ENCODE measurements at places on chromosomes 6 and 20.

DNA sequence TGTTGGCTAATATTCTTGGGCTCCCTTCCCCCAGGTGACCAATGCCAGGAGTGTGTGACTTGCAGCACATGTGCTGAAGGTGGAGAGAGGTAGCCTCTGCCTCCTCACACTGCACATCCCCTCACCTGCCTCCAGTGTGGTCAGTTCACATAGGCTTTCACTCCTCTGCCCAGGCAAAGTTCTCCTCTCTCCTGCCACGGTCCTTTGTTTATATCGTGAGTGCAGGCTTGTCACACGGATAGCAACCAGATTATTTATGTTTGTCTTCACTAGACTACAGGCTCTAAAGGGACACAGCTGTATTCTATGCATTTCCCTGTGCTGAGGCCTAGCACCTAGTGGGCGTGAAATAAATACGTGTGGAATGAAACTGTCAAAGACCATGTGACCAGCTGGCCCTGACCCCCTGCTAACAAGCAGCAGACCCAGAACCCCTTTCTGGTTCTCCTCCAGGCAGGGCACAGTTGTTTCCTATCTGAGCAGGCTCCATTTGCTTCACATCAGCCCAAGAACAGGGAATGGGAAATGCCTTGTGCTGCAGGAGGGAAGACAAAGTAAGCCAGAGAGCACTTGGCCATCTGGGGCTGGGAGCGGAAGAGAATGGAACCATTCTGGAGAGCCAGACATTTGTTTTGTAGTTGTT, 42.3 kb downstream of the UNC5CL start:
- peak; percentile 95 for ATAC-seq

DNA sequence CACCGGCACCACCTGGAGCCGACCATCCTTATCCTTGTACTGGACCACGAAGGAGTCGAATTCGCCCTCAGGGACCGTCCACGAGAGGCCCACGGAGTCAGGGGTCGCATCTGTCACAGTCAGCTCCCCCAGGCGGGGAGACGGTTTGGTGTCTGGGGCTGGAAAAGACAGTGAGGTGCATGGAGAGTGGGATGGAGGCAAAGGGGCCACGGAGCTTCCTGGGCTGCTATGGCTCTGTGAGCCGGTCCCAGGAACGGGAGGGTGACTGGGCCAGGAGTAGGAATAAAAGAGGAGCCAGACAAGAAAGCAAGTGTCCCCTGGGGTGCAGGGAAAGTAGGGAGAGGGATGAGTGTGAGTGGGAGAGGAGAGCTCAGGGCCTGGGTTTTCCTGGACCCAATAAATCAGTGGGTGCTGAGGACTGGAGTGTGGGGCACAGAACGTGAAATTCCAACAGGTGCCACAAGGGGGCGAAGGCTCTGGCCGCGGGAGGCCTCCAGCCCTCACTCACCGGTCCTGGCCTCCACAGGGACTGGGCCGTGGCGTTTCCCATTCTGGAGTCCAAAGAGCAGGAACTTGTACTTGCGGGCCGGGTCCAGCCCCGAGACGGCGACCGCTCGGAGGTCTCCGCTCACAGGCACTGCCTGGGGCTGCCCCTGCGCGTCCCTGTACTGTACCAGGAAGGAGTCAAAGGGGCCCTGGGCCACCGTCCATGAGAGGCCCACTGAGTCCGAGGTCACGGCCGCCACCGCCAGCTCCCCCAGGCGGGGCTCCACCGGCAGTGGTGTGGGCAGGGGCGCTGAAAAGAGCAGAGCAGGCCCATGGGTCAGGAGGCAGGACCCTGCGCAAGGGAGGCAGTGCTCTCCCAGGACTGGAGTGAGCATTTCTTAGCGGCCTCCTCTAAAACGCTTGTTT, 9.9 kb downstream of the CYP21A2 start:
- peak; percentile 85 for ATAC-seq

- no peak for ATAC-seq
These were observed 806.2 kb downstream of the MAFB start for GRCh38 chr20:39882806-39883205.

- no peak for ATAC-seq
These were observed 44.8 kb downstream of the ITPR3 start for GRCh38 chr6:33665957-33666356.

DNA sequence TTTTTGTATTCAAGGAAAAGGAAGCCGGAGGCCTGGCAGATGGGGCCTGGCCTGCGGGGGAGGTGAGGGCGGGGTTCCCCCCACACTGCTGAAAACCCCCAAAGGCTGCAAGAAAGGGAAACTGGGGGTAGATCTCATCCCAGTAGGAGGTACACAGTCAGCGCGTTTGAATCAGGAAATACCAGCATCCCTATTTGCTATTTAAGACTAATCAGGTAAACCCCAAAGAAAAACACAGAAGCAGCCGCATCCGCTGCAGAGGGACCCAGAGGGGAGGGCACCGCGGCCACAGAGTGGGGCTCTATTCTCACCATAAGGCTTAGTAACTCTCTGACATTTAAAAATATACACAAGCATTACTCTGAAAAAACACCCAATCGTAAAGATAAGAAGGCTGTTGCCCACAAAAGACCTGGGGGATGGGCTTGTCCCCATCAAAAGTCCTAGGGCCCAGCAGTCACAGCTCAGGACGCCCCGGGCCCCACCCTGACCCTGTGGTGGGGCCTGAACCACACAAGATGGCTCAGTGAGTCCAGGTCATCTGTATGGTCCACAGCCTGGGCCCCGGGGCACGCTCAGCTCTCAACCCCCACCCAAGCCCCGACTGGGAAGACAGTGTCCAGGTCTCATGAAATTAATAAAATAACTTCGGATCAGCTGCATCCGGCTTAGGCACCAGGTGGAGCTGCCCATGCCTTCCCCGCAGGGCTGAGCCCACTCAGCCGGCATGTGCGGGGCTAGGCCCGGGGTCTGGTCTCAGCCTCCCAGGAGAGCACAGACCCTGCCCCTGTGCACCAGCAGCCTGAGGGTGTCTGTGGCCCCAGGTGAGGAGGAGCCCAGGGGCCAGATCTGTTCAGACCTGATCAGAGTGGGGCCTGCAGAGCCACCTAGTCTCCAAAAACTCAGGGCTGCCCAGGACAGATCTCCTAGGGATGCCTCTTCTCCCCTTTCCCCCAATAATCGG, 31.0 kb downstream of the KCNQ2 start:
- no peak for ATAC-seq

- no peak for ATAC-seq
These were observed 91.1 kb upstream of the PLN start for GRCh38 chr6:118456982-118457381.

GRCh38 chr20:58081846-58082245, 146.6 kb downstream of the ANKRD60 start:
- ATAC-seq = no peak

GRCh38 chr6:150606647-150607328, 7.1 kb downstream of the PLEKHG1 start:
- ATAC-seq = peak; percentile 39

GRCh38 chr20:50895111-50895830, 36.0 kb downstream of the ADNP start:
- ATAC-seq = no peak

- ATAC-seq = no peak
These were observed 87.0 kb downstream of the FHL5 start for GRCh38 chr6:96649926-96650325.

DNA sequence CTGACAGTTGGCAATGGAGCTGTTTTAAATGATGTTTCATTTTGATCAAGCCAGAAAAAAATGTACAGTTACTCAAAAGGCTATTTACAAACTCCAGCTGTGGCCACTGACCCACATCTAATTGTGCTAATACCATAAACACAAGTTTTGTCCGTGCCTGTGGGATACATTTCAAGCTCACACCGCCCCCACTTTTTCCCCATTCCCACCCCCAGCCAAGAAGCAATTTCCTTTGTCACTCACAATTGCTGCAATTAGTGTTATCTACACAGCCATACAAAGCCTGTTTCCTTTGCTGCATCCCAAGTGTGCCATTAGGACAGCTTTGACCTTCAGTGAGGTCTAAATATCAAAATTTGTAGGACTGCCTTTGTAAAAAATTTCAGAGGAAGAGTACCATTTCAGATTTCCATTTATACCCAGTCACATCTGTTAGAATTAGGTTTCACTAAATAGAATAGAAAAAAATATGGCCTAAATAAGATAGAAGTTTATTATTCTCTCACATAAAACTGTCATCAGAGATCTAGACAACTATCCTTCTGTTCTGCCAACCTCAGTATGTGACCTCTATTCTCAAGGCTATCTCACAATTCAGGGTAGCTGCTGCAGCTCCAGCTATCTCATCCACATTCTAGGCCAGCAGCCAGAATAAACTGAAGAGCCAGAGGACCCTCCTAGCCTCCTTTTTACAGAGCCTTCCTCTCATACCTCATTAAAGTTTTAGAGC, 202.6 kb downstream of the NFATC2 start:
- no peak for ATAC-seq

GRCh38 chr6:15630202-15630601, 32.6 kb downstream of the DTNBP1 start:
- no peak for ATAC-seq
